Retinal pigment epithelial cell (primary cell): ENCODE measurements at places on chromosomes 13 and 19.

DNA sequence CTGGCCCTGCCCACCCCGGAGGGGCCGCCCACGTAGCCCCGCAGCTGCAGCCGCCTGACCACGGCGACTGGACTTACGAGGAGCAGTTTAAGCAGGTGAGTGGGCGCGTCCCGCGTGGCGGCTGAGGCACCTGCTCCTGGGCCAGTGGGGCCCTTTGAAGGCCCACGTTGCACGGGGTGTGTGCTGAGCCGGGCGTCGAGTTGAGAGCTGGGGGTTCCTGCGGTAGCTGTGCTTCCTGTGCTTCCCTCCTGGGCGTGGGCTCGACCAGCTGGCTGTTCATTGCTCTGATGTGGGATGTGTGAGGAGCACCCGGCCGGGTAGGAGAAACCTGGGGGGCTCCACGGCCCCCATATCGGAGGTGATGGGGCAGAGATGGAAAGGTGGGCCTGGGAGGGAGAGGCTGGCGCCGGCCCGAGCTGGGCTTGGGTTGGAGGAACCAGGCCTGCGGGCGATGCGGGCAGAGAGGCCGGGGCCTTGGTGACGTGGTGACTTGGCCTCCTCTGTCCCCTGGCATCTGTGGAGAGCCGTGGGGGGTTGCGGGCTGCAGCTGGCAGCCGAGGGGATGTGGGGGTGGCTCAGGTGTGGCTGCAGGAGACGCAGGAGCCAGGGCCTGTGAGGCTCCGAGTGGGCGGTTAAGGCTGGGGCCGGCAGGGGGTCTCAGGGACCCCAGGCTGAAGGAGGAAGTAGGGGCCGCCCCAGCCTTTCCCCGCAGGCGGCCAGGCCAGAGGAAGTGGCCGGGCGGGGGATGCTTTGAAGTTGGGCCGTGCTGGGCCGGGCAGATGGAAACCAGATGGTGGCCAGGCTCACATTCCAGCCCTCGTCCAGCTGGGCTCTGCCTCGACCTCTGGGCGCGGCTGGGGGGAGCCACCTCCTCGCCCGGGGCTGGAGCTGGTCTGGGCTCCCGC lies 7.1 kb downstream of the ARID3A start:
- DNase-seq = no peak

- DNase-seq = no peak
These were observed 69.1 kb upstream of the FLT1 start for GRCh38 chr13:28564030-28564429.

GRCh38 chr19:37933937-37934358 lies 26.9 kb downstream of the SIPA1L3 start:
- no peak for DNase-seq

- DNase-seq = no peak
These were observed 21.7 kb downstream of the ZIC5 start for GRCh38 chr13:99949679-99950413.

DNA sequence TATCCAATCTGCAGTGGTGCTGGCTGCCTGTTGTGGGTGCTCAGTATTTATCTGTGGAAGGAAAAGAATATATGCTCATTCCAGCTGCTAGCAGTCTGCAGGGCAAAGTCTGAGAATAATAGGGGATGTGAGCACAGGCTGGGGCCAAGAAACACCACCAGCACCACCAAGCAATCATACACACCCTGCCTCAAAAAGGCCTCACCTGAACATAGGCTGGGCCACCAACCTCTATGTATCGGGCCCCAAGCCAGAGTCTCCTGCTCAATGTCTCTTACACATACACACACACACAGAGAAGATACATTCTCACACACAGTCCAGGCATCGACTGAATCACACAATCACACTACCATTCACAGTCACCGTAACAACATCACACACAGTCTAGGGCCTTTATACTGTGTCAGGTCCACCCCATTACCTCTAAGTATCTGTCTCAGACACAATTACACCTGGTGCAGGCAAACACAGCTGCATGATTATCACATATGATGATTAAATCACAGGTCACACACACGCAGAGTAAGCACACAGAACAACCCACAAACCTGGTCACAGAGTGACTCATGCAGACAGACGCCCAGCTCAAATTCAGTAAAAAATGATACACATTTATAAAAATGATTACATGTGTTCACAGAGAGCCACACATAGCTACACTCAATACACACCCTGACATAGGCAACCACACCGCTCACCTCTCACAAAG lies 1.3 kb upstream of the ZSCAN22 start:
- no peak for DNase-seq

GRCh38 chr13:28347456-28348371 lies 147.2 kb downstream of the FLT1 start:
- no peak for DNase-seq

GRCh38 chr19:7779631-7780486 lies 16.8 kb downstream of the CLEC4M start:
- DNase-seq = no peak

- DNase-seq = no peak
These were observed 79.9 kb upstream of the RAP2A start for GRCh38 chr13:97353927-97354675.

GRCh38 chr19:46920362-46920761 lies 59.6 kb downstream of the ARHGAP35 start:
- DNase-seq = no peak

GRCh38 chr19:14059093-14059480 lies 2.8 kb downstream of the PALM3 start:
- DNase-seq = no peak

DNA sequence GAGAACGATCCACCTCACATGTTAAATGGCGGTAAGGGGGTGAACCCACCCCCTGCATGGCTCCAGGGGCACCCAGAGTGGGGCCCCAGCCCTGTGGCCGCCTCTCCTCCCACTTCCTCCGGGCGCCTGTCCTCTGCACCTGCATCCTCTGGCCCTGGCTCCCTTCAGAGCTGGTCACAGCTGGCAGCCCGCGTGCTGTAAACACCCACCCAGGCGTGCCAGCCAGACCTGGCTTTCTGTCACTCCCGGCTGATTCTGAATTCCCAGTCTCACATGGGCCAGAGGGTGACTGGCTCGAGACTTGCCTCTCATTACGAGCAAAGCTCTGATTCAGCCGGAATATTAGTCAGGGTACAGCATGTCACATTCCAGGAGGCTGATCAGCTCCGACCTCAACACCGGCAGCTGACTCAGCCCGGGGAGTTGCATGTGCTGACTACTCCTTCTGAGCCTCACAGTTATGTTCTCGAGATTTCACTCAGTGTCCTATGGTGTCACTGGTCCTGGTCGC lies 75.1 kb downstream of the GNG7 start:
- DNase-seq = peak; percentile 99

DNA sequence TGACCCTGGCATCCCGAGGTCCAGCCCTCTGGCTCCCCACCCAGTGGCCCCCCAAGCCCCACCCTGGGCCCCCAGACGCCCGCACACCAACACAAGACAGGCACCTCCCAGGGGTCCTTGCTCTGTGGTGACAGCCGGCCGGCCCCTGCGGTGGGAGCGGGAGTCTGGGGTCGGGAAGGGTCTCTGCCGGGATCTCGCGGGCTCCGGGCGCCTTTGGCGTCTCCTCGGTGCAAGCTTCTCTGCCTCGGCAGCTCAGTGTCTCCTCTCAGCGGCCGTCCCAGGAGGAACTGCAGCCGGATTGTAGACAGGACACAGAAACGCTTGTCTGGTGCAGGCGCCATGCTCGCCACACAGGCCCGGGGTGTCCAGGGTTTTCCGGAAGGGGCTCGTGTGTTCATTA lies 43.7 kb downstream of the TMEM255B start:
- no peak for DNase-seq
